ENCODE measurements at places on chromosomes 7 and 10. TPM values are rescaled to one million over a fixed set of nuclear protein-coding genes. Genes with fewer than 3 reads are reported as not detected.

Gene FBXL13
- 3.9 TPM for total RNA-seq

Gene DNTT
- total RNA-seq, result not detected

Gene SPDYE18
- total RNA-seq, result not detected

Gene SFMBT2
- total RNA-seq, result 0.11 TPM

Gene MAT1A
- not detected for total RNA-seq

Gene RASSF4
- total RNA-seq, result 3.1 TPM

Gene KIF11
- total RNA-seq, result 6.3 TPM

Gene KCNMA1
- 91.9 TPM for total RNA-seq

Gene ASZ1
- not detected for total RNA-seq

Gene EEPD1
- 0.76 TPM for total RNA-seq

Gene HOXA10
- not detected for total RNA-seq

Gene ABCC2
- total RNA-seq, result 3.9 TPM

Gene FGFBP3
- 1.2 TPM for total RNA-seq

Gene SMO
- total RNA-seq, result 12.3 TPM

Gene NFKB2
- total RNA-seq, result 19.0 TPM

Gene TUBAL3
- total RNA-seq, result not detected

Gene SLC26A3
- not detected for total RNA-seq

Gene VWDE
- not detected for total RNA-seq

Gene INTS1
- total RNA-seq, result 46.7 TPM

Gene MUC12
- 0.98 TPM for total RNA-seq

Gene SIRT1
- 8.8 TPM for total RNA-seq

Gene ATXN7L1
- total RNA-seq, result 4.2 TPM

Gene FAM3C
- total RNA-seq, result 45.9 TPM

Gene FAM221A
- total RNA-seq, result 2.3 TPM

Gene CXCL12
- 0.79 TPM for total RNA-seq

Gene CCDC146
- 0.43 TPM for total RNA-seq

Gene MYH16
- total RNA-seq, result under 0.01 TPM

Gene OPALIN
- total RNA-seq, result not detected

Gene PCLO
- 2.1 TPM for total RNA-seq

Gene ERVW-1
- total RNA-seq, result not detected

Gene SP8
- not detected for total RNA-seq

Gene CALY
- total RNA-seq, result not detected

Gene ST8SIA6
- not detected for total RNA-seq

Gene NEBL
- total RNA-seq, result 47.7 TPM

Gene AKR1C8
- not detected for total RNA-seq

Gene CTBP2
- 140 TPM for total RNA-seq

Gene TRAPPC14
- 14.0 TPM for total RNA-seq

Gene JAKMIP3
- total RNA-seq, result under 0.01 TPM

Gene MRLN
- total RNA-seq, result not detected

Gene NKX6-2
- not detected for total RNA-seq

Gene ANXA8L1
- 465 TPM for total RNA-seq

Gene SLC39A12
- total RNA-seq, result not detected

All from placental epithelial cell (primary cell).